ENCODE measurements at places on chromosomes 2 and 18.

DNA sequence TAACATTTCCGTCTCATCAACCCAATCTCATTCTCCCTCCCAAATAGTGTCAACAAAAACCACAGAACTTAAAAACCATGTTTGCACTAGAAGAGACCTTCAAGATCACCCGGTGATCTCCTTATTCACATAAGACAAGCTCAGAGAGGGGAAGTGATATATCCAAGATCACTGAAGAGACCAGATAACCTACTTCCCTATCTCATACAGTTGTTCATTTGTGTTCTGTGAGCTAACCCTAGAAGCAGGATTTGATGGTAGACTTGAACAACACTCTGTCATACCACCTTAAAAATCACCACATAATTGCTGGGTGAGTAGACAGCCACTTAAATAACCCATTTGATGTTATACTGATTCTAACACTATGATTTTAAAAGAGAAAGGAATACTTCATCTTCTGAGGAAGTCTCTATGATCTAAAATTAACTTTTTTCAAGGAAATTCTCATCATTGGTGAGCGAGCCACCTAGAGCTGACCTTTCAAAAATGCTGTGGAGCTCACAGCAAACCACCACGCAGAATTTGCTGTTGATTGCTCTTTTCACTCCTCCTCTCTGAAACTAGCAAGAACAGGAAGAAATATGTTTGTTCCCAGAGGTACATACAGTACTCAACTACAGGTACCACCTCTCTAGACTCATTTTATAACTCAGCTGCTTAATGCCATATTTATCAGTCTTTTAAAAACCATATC, 15.1 kb downstream of the AAK1 start:
- DNase-seq = no peak

GRCh38 chr2:46561731-46562450, 82.5 kb downstream of the TMEM247 start:
- DNase-seq = no peak

- no peak for DNase-seq
These were observed 278.8 kb downstream of the RND3 start for GRCh38 chr2:150208689-150209088.

- no peak for DNase-seq
These were observed 190.2 kb upstream of the APCDD1 start for GRCh38 chr18:10264260-10264659.

GRCh38 chr2:24566630-24567029, 75.6 kb downstream of the NCOA1 start:
- no peak for DNase-seq

GRCh38 chr18:67179726-67180125, 336.8 kb downstream of the DSEL start:
- no peak for DNase-seq
